ENCODE measurements at places on chromosomes 6 and 20. TPM values are rescaled to one million over a fixed set of nuclear protein-coding genes. Genes with fewer than 3 reads are reported as not detected.
A peak's percentile ranks its signal among the peaks of the same experiment; 100 is the strongest.

DNA sequence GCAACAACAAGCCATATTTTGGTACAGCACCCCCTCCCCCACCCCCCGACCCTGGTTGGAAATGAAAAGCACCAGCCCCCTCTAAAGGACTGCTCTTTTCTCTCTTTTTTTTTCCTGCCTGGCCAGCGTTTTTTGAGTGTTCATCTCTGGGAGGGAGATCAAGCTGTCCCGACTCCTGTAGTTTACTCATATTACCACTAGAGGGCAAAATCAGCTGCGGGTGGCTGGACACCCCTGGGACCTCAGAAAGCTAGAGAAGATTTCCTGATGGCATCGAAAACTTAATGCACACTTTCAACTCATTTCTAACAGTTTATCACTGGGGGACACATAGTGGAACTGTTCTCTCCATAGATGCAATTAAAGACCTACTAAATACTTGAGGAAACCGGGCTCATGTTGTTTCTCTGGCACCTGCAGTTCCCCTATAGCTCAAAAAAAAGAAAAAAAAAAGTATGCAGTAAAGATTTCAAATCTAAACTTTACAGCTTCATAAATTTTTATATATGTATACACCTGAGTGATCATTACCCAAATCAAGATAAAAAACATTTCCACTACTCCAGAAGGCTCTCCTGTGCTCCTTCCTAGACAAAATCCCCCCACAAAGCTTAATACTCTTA is 24.4 kb downstream of the CNBD2 start:
- H3K27ac ChIP-seq = no peak overlapping the region
- peaks cover 19% of the 10 kb centered on the region for H3K27me3 ChIP-seq
- H3K4me1 ChIP-seq = peaks cover 3% of the 10 kb centered on the region
- no peaks in the 10 kb centered on the region for H3K36me3 ChIP-seq
- DNase-seq = peak; percentile 29

- H3K4me3 ChIP-seq = no peak overlapping the region
- no peak for DNase-seq
- H3K27me3 ChIP-seq = peaks cover 56% of the 10 kb centered on the region
- H3K4me1 ChIP-seq = peaks cover 6% of the 10 kb centered on the region
- H3K27ac ChIP-seq = no peak overlapping the region
Observed at GRCh38 chr6:108746836-108747575, 101.2 kb upstream of the ARMC2 start.

- no peak overlapping the region for H3K27ac ChIP-seq
- H3K4me3 ChIP-seq = no peak overlapping the region
- no peak for DNase-seq
- peaks cover 19% of the 10 kb centered on the region for H3K4me1 ChIP-seq
Observed at GRCh38 chr6:21986703-21987102, 310.1 kb downstream of the PRL start.

Gene GPX5
- not detected for total RNA-seq

Gene SLC32A1
- total RNA-seq = not detected

Gene RAET1L
- not detected for total RNA-seq

Gene SPTLC3
- 0.68 TPM for total RNA-seq

All from activated T-helper 2 cell treated with anti-CD3 and anti-CD28 coated beads, Interferon-gamma antibody, Interleukin-2, Interleukin-4, amounts not matched to agents 10 μg/mL and 5 μg/mL and 100 μg/mL, durations not matched to agents 14 hours and 24 hours and 36 hours (primary cell).